ENCODE measurements at places on chromosomes 7 and 10.

GRCh38 chr10:103800089-103800488 lies 55.3 kb downstream of the SH3PXD2A start:
- DNase-seq: no peak

GRCh38 chr10:92787557-92788152 lies 60.7 kb upstream of the EXOC6 start:
- DNase-seq: no peak

- no peak for DNase-seq
These were observed 11.7 kb downstream of the PNLIP start for GRCh38 chr10:116557305-116557880.

GRCh38 chr7:5380350-5381070 lies 43.1 kb downstream of the TNRC18 start:
- DNase-seq: no peak

GRCh38 chr7:43680736-43681135 lies 48.6 kb downstream of the COA1 start:
- no peak for DNase-seq

GRCh38 chr7:29765490-29765889 lies 40.8 kb upstream of the WIPF3 start:
- no peak for DNase-seq

GRCh38 chr7:67309764-67310549 lies 313.3 kb downstream of the TYW1 start:
- DNase-seq: no peak

Measured in CD4-positive, alpha-beta T cell treated with Interleukin-12 subunit alpha and Interleukin-12 subunit beta, for 1 hour (primary cell).